Activated effector memory CD4-positive, alpha-beta T cell treated with Interleukin-2 at 50 U/mL for 16 hours (primary cell): ENCODE measurements at places on chromosomes 7 and 10.

DNA sequence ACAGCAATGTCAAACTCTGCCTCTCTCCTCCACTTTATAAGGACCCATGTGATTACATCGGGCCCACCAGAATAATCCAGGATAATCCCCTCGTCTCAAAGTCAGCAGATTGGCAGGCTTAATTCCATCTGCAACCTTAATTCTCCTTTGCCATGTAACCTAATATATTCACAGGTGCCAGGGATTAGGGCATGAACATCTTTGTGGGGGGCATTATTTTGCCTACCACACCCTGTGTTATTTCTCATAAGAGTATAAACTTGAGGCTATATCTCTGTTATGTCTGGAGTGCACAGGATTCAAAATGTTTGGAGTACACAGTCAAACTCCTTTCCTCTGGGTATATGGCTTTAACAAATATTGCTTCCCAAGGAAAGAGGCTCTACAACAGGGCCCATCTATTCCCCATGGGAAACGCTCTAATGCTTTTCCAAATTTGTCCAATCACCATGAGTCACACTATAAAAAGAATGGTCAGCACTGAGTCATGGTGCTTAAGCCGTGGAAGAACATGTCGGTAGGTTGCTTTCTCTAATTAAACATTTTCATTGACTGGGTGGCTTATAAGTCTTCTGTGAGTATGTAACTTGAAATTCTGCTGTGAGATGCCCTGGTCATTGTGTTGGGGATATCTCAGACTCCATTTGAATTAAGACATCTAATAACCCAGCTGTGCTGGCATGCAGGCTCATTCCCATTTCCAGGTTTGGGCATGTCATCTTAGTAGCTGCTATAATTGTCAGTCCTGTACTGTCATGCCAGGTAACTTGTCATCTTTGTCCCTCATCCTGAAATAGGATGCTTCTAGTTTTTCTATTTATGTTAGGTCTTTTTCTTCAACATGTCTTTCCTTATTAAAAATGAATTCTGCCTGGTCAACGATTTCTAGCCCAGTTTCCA lies 11.5 kb upstream of the AKR1B10 start:
- no peak for DNase-seq

GRCh38 chr10:131056091-131056579 lies 255.4 kb downstream of the TCERG1L start:
- DNase-seq = no peak

DNA sequence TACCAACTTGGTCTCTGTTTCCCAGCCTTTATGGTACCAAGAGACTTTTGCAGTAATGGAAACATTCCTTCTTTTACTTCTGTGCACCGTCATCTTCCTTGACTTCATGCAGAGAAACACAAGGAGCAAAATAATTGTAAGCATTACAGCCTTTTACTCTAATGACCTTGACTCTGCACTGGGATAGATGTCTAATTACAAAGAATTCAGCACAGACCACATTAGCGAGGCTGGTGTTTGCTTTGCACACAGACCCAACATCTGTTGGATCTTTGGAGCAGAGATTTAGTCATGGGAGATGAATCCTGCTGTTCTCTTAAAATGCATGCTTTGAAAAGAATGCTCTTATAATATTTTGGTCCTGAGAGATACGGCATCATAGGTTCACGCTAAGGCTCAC lies 261.6 kb downstream of the TWIST1 start:
- DNase-seq = no peak

DNA sequence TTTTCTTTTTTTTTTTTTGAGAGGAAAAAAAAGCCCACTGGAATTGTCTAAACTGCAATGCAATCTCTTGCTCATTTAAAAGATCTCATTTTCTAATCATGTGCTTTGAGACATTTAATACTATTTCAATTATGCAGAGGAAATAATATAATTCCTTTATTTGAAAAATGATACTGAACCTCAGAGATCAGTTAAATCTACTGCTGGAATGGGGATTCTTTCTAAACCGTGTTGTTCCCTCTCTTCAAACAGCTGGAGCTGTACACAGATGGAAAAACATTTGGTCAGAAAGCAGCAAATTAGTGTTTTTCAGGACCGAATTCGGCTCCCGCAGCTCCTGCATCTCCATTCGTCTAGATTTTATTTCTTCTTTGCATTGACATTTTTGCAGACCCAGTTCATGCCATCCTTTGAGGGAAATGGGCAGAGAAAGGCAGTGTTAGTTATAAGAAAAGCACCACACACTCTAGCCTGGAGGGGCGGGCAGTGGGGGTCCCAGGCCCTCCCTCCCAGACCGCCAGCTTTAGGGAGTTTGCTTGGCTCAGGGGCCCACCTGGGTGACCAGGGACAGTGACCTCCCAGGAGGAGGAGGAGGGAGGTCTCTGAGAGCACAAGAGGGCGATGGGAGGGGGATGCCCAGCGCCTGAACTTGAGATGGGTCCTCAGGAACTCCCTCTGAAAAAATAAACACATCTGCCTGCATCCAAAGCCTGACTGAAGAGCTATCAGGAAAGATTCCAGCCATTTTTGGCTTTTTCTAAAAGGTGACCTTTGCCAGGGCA lies 32.4 kb downstream of the TRIM8 start:
- no peak for DNase-seq

DNA sequence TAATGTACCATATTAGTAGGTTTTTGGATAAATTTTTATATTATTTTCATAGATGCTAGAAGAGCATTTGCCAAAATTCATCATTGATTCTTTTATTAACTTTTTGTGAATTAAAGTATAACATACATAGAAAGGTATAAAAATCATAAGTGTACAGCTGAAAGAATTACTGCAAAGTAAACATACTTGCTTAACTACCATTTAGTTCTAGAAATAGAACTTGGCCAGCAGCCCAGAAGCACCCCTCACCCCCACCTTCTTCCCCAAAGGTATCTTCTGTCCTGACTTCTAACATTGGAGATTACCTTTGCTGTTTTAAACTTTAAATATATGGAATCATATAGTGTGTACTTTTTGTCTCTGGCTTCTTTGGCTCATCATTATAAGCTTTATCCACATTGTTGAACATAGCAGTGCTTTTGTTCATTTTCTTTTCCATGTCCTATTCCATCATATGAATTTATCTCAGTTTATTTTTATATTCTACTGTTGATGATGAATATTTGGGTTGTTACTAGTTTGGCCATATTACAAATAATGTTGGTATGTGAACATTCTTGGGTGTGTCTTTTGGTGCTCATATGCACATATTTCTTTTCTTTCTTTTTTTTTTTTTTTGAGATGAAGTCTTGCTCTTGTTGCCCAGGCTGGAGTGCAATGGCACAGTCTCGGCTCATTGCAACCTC lies 142.8 kb downstream of the ADK start:
- no peak for DNase-seq

- no peak for DNase-seq
Measured at GRCh38 chr10:132135053-132135872, 51.5 kb upstream of the DPYSL4 start.

- DNase-seq = no peak
Measured at GRCh38 chr10:107032700-107033401, 131.7 kb downstream of the SORCS1 start.

- no peak for DNase-seq
Measured at GRCh38 chr10:75507469-75507868, 76.0 kb downstream of the LRMDA start.

DNA sequence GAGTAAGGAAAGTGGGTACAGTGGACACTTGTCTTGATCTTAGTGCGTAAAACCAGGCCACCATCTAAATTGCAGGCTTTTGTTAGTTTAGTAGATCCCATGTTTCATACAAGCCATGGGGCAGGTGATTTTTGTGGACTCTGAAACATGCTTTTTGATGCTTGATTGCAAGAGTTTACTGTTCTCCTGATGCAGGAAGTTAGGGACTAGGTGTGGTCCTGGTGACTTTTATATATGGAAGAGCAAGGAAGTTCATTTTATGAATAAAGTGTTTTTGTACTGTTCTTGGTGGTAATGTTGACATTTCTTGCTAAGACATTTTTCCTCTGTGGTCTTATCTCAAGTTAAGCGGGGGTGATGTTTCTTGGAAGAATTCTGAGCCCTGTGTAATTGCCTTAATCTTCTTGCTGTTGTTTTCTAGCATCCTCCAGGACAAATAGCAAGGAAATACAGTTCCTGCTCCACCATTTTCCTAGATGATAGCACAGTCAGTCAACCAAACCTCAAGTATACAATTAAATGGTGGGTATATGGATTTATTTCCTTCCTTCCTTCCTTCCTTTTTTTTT lies 89.0 kb upstream of the GJD4 start:
- no peak for DNase-seq

- no peak for DNase-seq
Measured at GRCh38 chr7:37376386-37376785, 72.3 kb downstream of the ELMO1 start.

GRCh38 chr7:98291717-98292116 lies 10.2 kb downstream of the BRI3 start:
- no peak for DNase-seq

- no peak for DNase-seq
Measured at GRCh38 chr7:115066050-115066449, 144.2 kb downstream of the MDFIC start.

- DNase-seq = no peak
Measured at GRCh38 chr10:60235001-60235400, 154.7 kb downstream of the ANK3 start.

DNA sequence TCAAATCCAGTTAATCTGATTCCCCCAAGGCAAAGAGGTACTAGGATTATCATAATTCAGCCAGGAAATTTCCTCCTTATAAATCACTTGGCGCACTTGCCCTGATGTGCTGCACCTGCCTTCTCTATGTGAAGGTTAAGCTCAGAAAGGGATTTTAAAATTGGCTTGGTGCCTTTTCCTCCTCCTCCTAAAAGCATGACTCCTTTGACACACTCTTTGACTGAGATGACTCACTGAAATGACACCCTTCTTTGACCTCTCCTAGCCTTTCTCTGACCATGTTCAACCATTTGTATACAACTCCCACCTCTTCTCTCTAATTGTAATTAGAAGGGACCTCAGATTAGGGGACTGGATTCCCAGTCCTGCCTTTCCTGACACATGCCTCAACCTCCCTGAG lies 46.5 kb downstream of the ABLIM1 start:
- DNase-seq = no peak

GRCh38 chr7:82091126-82091684 lies 321.4 kb upstream of the HGF start:
- DNase-seq = no peak

DNA sequence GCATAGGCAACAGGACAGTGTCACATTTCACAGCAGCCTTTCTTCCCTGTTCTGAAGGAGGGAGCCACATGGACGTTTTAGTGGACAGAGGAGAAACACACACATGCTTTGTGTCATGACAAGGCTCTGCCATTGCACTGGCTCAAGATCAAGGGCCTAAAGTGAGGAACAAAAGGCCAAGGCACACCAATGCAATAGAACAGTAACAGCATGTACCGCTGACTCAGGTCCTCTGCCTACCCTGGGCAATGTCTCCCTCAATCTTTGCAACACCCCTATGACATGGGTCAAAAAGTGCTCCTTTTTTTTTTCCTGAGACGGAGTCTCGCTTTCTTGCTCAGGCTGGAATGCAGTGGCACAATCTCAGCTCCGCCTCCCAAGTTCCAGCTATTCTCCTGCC lies 57.8 kb upstream of the SDK1 start:
- DNase-seq = no peak

- no peak for DNase-seq
Measured at GRCh38 chr10:31118556-31118955, 86.9 kb upstream of the ZNF438 start.

- DNase-seq = no peak
Measured at GRCh38 chr7:24923172-24923865, 56.7 kb downstream of the OSBPL3 start.

DNA sequence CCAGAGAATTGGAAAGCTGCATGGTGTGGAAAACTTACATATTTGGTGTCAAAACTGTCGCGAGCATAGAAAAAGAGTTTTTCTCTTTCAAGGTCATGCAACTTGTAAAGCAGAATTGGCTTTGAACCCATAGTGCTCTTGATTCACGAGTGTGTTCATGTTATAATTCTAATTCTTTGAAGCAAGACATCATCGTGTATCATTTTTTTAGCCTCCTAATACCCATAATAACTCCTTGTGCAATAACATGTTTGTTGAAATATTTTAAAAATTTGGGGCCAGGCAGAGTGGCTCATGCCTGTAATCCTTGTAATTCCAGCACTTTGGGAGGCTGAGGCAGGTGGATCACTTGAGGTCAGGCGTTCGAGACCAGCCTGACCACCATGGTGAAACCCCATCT lies 4.2 kb downstream of the CCL24 start:
- DNase-seq = no peak

DNA sequence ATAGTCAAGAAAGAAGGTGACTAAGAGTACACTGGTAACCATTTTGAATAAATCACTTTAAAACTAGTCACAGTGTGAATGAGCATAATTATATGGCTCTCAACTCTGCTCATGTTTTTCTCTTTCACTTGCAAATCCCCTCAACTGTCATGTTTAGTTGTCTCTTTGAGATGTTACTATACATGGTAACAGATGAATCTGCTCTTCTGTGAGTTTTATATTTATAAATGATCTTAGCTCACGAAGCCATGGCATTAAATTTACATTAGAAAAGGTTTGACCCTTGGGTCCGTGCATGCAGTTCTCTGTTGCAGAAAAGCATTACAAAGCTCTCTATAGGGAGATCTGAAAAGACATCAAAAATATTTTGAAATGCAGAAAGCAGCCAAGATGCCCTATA lies 33.0 kb upstream of the LRRTM3 start:
- no peak for DNase-seq

DNA sequence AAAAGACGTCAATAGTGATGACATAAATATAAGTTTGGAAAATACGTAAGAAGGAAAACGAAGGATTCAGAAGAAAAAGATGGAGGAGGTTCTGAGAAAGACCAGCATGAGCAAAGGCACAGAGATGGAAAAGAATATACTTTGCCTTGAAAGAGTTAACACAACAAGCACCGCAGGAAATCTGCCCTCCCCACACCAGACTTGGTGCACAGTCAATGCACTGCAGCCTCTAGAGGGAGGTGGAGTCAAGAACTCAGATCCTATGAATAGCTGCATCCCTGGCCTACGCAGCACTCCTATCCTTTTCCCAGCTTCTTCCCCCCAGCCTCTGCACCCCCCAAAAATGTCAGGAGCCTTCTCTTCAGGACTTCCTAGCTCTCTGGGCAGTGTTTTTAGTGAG lies 1370.6 kb upstream of the LRRTM3 start:
- DNase-seq = no peak

DNA sequence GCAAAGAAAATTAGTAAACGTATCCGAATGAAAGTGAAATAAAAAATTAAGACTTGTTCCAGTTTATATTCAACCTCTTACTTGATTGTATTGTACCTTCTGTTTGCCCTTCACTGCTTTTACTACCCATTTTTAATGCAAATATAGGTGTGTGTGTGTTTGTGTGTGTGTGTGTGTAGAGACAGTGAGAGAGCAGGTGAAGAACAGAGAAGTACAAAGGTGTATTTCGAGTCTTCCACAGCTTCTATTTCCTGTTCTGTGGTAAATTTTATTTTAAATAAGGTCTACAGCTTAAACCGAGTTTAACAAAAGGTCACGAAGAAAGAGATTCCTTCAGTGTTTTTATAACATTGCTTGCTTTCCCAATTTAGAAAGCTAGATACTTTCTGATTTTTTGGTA lies 12.7 kb upstream of the SVIL start:
- DNase-seq = no peak
